ENCODE measurements at places on chromosomes 16 and 17. TPM values are rescaled to one million over a fixed set of nuclear protein-coding genes. Genes with fewer than 3 reads are reported as not detected.

GRCh38 chr16:450385-450784, 24.9 kb downstream of the RAB11FIP3 start:
- DNase-seq = no peak

DNA sequence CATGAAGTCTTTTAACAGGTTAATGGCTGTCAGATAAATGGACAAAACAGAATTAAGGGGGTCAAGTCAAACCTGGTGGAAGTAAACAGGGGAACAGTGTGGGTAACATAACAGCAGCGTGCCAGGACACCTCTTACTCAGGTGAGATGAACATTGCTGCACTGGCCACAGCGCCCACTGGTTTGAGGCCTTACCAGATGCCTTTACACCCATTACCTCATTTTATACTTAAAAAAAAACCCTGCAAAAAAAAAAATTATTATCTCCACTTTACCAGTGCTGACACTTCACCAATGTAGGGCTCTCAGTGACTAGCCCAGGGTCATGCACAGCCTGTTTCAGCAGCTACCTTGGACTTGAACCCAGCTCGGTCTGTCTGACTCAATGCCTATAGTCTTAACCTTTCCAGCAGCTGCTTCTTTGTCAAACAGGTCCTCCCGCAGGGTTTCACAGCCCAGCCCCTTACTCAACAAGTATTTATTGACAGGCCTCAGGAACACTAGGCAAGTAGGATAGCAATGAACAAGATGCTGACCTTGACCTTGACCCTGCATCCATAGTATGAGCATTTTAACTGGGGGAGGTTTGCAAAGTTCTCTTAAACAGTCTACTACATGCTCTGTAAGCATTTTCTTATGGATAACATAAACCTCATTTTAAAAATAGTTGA, 30.2 kb downstream of the CMTM3 start:
- no peak for DNase-seq

DNA sequence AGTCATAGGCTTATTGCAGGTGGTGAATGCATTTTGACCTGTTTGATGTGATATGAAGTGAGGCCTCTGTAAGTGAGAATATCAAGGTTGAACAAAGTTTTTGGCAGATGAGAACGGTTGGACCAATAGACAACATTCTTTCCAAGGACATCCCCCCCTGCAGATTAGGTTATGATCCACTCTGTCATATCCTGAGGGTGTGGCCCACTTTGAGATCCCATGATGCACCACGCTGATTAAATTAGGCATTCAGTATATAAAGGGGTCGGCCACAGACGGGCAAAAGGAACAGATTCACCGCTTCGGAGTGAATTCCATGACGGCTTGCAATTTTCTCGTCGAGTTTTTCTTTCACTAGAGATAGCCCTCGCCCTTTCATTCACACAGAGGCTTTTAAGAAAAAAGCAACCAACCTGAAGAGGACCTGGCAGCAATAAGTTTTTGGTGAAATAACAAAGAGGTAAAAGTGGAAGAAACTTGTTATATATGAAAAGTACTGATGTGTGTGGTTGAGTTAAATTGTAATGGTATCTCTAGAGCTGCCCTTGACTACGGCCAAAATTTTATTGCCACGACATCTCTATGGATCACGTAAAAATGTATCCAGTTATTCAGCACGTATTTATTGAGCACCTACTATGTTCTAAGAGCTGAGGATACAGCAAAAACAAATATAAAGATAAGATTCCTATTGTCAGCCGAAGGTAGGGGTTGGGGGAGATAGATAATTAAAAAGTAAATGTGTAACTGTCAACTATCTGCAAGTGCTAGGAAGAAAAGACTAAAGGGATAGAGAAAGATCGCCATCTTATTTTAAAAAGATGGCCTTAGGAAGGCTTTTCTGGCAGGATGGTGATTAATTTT, 1.7 kb upstream of the RBBP6 start:
- no peak for DNase-seq

- no peak for DNase-seq
Measured at GRCh38 chr16:14600164-14600563, 29.9 kb downstream of the PARN start.

DNA sequence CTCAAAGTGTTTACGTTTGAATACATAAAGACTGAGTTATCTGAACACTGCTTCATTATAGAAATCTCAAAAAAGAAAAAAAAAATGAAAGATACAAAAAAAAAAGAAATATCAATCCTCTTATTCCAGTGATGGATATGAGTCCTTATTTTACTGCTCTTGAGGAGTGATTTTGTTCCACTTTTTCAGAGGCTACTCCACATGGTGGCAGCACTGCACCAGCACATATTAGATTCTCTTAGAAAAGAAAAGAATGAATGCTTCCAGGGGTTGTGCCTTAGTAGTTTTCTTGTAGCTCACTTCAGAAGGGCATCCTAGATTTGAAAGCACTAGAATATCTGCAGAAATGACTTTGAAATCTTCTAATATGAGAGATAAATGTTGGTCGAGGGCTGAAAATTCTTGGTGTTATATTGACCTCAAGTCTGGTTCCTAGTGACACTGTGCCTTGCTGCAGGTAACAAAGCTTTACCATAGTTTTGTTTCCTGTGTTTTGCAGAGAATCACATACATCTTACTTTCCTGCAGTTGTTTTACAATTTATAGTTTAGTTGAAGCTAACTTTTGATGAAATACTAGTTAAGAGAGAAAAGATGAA, 25.9 kb downstream of the AP2B1 start:
- peak; percentile 11 for DNase-seq

- no peak for DNase-seq
Measured at GRCh38 chr16:88926374-88926990, 50.5 kb downstream of the CBFA2T3 start.

TTYH2 gene
- 72.3 TPM for polyA plus RNA-seq

ATP2C2 gene
- polyA plus RNA-seq = 1.4 TPM

- no peak for DNase-seq
Measured at GRCh38 chr16:50694206-50694605, 800 bp downstream of the NOD2 start.

GRCh38 chr17:72126575-72127486, 6.0 kb downstream of the SOX9 start:
- DNase-seq = no peak

DNA sequence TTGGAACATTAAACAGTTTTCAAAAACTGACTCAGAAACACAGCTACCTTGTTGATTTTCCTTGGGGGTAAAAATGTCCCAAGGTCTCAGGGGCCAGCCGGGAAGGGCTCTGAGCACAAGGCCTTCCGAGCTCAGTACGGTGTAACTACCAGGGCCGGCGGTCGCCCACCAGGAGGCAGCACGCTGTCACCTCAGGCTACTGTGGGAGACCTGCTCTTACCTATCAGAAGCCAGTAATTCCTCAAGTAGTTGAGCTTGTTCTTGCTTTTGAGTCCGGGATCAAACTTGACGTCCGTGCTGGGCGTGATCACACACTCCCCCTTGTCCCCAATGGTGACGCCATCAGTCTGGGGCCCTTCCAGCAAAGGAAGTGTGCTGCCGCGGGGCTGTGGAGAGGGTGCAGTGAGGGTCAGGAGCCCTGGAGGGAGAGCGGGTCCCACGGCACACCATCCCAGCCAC, 43.4 kb upstream of the ICAM2 start:
- no peak for DNase-seq

DNA sequence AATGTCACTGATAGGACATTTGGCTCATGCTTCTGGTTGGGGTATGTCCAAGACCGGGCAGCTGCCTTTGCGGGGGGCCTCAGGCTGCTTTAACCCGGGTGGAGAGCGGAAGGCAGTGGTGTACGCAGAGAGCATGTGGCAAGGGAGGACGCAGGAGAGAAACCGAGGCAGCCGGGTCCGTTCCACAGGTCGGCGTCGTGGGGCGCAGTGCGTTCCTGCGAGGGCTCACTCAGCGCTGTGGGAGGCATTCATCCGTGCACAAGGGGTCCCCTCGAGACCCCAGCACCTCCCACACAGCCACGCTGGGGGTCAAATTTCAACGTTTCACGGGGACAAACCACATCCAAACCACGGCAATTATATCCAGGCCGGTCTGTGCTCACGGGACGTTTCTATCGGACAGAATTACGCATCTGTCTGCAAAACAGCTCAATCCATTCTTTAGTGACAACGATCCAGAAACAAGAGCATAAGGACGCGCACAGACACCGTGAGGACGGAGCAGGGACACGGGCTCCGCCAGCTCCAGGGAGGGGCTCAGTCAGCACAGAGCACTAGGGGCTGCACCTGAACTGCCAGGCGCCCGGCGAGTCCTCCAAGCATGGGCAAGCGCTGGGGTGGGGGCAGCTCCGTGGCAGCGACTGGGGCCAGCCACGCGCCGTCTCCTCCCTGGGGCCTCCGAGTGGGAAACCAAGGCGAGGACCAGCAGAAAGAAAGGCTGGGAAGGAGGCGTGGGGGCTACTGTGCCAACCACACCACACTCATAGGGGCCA, 108.4 kb upstream of the METRNL start:
- no peak for DNase-seq

GRCh38 chr16:4538350-4539235, at the start of gene CDIP1:
Gene CDIP1 (minus strand): TSS chr16:4538773. CDS start chr16:4514130, 24,643 bp downstream.
- DNase-seq = peak; percentile 96

- no peak for DNase-seq
Measured at GRCh38 chr17:689556-690275, 24.9 kb downstream of the VPS53 start.

KIAA0513 gene
- polyA plus RNA-seq = 1.6 TPM

CRHR1 gene
- not detected for polyA plus RNA-seq

DNA sequence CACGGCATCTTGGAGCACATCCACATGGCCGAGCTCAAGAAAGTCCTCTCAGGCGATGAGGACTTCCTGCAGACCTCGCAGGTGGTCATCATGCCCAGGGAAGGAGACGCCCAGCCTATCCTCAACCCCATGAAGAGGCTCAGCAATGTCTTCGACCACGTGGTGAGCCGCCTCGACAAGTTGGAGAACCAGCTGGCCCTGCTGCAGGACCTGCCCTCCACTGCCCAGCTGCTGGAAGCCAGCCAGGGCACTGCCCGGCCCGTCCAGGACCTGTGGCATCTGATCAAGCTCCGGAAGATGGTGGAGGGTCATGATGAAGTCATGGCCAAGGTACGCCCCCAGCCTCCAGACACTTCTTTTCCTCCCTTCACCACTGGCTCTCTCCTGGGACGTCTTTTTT, 440 bp downstream of the C16orf96 start:
- no peak for DNase-seq

- no peak for DNase-seq
Measured at GRCh38 chr16:47013910-47014309, 40.4 kb upstream of the DNAJA2 start.

GRCh38 chr17:79280866-79281572, 206.4 kb downstream of the ENGASE start:
- no peak for DNase-seq

GRCh38 chr16:79463841-79464240, 136.7 kb downstream of the MAF start:
- DNase-seq = no peak

GRCh38 chr16:8565498-8565897, 24.8 kb downstream of the TMEM114 start:
- no peak for DNase-seq

STAT5A gene
- 22.1 TPM for polyA plus RNA-seq

DNA sequence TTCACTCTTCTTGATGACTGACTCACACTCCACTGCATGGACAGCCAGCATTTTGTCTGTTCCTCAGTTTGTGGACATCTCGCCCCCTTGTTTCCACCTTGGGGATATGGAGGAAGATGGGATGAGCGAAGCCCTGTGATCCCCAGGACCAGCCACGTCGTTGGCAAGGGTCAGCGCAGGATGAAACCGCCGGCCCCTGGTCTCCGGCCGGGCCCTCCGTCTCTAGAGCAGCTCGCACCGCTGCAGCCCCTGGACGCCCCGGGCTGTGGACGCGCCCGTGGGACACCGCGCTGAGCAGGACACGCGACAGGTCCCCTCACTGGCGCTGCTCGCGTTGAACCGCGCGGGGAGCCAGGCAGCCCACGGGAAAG, 604 bp upstream of the ZC3H18 start:
- DNase-seq = no peak

GRCh38 chr17:56876766-56877179, 37.1 kb downstream of the TRIM25 start:
- DNase-seq = no peak

SYNRG gene
- 30.0 TPM for polyA plus RNA-seq

- DNase-seq = no peak
Measured at GRCh38 chr16:13463619-13464018, 456.3 kb upstream of the ERCC4 start.

DNA sequence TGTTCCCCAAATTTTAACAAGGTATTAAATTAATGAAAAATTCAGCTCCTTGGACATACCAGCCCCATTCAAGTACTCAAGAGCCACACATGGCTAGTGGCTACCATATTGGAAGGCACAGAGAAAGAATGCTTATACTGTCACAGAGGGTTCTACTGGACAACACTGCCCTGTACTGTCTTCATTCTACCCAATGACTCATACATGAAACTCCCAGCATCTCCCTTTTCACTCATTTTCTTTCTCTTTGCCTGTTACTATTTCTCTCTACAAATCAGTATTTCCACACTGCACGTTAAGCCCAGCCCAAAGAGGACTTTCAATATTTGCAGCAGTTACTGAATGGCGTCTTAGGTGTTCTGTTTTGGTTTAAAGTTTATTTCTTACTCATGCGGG, 72.1 kb upstream of the RCVRN start:
- DNase-seq = no peak

- peak; percentile 42 for DNase-seq
Measured at GRCh38 chr16:30609002-30609925, 925 bp downstream of the ZNF689 start.

PTX4 gene
- polyA plus RNA-seq = 0.59 TPM

RHOT2 gene
- polyA plus RNA-seq = 68.7 TPM

GRCh38 chr16:85200471-85201278, 88.4 kb upstream of the CIBAR2 start:
- no peak for DNase-seq

DNA sequence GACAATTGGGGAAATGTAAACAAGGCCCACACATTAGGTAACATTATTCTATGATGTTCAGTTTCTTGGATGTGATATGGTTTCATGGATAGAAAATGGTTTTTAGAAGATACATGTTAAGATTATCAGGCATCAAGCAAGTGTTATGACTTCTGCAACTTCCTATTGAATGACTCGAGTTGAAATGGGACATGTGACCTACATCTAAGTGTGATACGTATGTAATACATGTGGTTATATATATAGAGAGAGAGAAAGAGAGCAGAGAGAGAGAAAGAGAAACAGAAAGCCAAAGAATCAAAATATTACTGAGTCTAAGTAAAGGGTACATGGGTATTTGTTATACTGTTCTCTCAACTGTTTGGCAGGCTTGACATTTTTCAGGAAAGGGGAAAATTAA, 1.7 kb downstream of the TMEM170A start:
- no peak for DNase-seq

ETV4 gene
- 4.3 TPM for polyA plus RNA-seq

DNA sequence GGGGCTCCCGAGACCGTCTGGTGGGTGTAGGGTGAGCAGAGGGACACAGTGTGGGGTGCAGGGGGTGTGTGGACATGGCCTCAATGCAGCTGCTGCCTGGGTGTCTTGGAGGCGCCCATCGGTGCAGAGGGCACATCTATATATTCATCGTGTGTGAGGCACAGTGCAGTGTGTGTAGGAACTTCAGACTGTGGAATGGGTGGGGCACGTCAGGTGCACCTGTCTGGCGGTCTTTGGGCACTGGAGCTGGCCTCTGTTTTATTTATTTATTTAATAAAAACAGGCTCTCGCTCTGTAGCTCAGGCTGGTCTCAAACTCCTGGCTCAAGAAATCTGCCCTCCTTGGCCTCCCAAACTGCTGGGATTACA, 16.8 kb downstream of the LASP1 start:
- DNase-seq = no peak

All from hindlimb muscle (tissue), 1 donor.